ENCODE measurements at places on chromosomes 11 and 22.

DNA sequence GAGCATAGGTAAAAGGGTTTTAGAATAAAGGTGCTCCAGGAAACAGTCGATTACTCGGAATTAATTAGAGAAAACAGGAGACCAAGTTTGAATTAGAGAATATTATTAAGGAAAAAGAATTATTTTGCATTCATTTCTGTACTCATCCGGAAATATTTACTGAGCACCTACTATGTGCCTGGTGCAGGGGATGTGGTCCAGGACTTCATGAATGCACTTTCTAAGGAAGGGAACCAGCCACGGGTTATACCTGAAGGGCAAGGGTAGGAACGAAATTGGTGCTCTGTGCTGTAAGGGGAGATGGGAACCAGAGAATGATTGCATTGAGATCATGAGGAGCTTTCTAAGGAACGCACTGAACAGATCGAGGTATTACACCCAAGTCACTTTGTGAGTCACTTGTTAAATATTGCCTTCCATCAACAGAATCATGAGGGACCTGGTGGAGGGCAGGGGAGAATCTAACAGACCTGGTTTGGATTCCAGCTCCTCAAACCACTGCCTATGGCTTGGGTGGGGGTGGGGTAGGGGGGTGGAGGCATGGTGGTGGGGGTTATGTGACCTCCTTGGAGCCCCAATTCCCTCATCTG lies 40.9 kb downstream of the C11orf96 start:
- no peak for DNase-seq

- DNase-seq = peak; percentile 76
Observed at GRCh38 chr11:120511820-120512738, 531 bp downstream of the GRIK4 start.

DNA sequence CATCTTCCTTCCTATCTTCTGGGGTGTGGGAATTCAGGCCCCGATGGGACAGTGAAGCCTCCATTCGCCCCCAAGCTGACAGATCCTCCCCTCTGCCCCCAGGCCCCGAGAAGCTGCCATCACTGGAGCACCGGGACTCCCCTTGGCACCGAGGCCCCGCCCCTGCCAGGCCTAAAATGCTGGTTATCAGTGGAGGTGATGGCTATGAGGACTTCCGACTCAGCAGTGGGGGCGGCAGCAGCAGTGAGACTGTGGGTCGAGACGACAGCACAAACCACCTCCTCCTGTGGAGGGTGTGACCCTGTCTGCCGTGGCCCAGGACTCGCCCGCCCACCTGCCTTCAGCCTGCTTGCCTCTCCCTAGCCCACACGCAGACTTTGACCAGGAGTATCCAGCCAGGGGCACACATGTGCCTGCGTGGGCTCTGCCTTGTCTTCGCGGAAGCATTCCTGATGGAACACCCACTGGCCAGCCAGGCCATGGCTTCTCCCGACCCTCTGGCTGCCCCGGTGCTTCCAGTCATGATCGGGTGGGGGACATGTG lies 8.6 kb upstream of the RELT start:
- no peak for DNase-seq

- DNase-seq = no peak
Observed at GRCh38 chr11:118620529-118621070, 13.2 kb downstream of the PHLDB1 start.

GRCh38 chr22:40008726-40009291 lies 14.1 kb downstream of the FAM83F start:
- no peak for DNase-seq

GRCh38 chr11:64563966-64564365 lies 27.1 kb upstream of the SLC22A12 start:
- no peak for DNase-seq
